ENCODE measurements at places on chromosomes 11 and 22. TPM values are rescaled to one million over a fixed set of nuclear protein-coding genes. Genes with fewer than 3 reads are reported as not detected.

GRAMD1B gene
- total RNA-seq = 2.2 TPM

MOGAT2 gene
- not detected for total RNA-seq

- H3K36me3 ChIP-seq = peaks cover 14% of the 10 kb centered on the region
- no peaks in the 10 kb centered on the region for H3K27me3 ChIP-seq
- H3K4me1 ChIP-seq = peaks cover 47% of the 10 kb centered on the region
- peak overlapping the region; percentile 56 for H3K4me3 ChIP-seq
These were observed 668 bp upstream of the LRRC32 start for GRCh38 chr11:76671237-76671592.

DNA sequence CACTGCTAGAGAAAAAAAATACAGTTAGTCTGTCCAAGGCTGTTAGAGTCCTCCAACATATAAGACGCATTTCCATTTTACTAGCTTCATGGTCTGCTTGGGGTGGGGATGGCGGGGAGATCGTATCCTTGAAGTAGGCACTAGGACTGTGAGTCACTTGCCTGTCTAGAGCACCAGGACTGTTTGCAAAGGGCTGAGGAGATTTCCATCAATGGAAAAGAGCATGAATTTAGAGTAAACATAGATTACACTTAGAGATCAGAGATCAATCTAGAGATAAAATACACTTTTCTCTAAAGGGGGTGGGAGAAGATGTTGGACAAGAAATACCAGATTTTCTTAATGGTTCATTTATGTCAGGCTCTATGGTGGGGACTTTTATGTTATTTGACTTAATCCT lies 1.7 kb upstream of the MS4A7 start:
- no peaks in the 10 kb centered on the region for H3K36me3 ChIP-seq
- H3K27me3 ChIP-seq = peaks cover 21% of the 10 kb centered on the region
- no peak for DNase-seq
- H3K4me1 ChIP-seq = no peaks in the 10 kb centered on the region
